Effector memory CD8-positive, alpha-beta T cell (primary cell): ENCODE measurements at places on chromosomes 5 and 9.

GRCh38 chr9:133540698-133541025, 6.2 kb downstream of the ADAMTSL2 start:
- peaks cover 5% of the 10 kb centered on the region for H3K4me1 ChIP-seq
- no peaks in the 10 kb centered on the region for H3K36me3 ChIP-seq
- no peak overlapping the region for H3K4me3 ChIP-seq

GRCh38 chr5:77208507-77209163, 1.8 kb upstream of the PDE8B start:
- H3K4me1 ChIP-seq: peaks cover 14% of the 10 kb centered on the region
- H3K4me3 ChIP-seq: peak overlapping the region; percentile 86
- H3K27ac ChIP-seq: no peak overlapping the region
- H3K27me3 ChIP-seq: peaks cover 67% of the 10 kb centered on the region
- no peak for DNase-seq
- H3K36me3 ChIP-seq: no peaks in the 10 kb centered on the region

GRCh38 chr5:163385271-163385670, 52.1 kb upstream of the CCNG1 start:
- DNase-seq: no peak
- no peaks in the 10 kb centered on the region for H3K36me3 ChIP-seq
- H3K4me3 ChIP-seq: no peak overlapping the region
- no peak overlapping the region for H3K27ac ChIP-seq
- peaks cover 20% of the 10 kb centered on the region for H3K27me3 ChIP-seq

DNA sequence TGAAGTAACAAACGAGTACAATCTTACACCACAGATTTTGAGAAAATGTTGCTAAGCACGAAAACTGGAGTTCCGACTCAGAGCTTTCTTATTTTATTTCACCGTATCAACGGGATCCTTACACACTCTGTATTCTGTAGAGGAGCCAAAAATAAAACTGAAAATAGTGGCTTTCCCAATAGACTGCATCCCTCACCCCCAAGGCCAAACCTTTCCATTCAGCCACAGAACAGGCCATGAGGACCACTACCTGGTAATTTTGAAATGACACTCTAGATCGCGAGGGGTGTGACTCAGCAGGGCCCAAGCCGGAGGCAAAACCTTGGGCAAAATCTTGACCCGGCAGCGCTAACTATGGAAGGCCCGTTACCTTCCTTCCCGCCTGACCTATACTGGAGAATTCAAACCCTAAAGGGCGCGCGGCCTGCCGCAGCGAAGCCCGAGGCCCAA, 432 bp downstream of the HSPA9 start:
- no peak for DNase-seq
- H3K4me1 ChIP-seq: peaks cover 17% of the 10 kb centered on the region
- H3K27ac ChIP-seq: peak overlapping the region; percentile 100
- H3K36me3 ChIP-seq: peaks cover 61% of the 10 kb centered on the region
- no peaks in the 10 kb centered on the region for H3K27me3 ChIP-seq

DNA sequence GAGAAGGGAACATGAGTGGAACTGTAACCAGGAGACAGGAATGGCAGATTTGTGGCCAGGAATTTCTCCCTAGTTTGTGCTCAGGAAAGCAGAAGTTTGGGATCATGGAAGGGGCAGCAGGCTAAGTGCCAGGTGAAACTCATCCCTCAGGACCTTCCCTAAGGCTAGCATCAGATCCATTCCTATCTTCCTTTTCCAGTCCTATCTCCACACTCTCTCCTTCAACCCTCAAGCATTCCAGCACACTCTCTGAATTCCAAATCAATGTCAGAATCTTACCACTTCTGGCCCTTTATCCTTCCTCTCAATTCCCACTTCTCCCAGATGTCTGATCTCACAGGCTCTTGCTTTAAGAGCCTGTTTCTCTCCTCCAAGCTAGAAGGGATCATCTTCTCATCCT, 53.2 kb upstream of the GRIA1 start:
- no peak overlapping the region for H3K27ac ChIP-seq
- no peak for DNase-seq
- no peaks in the 10 kb centered on the region for H3K36me3 ChIP-seq

DNA sequence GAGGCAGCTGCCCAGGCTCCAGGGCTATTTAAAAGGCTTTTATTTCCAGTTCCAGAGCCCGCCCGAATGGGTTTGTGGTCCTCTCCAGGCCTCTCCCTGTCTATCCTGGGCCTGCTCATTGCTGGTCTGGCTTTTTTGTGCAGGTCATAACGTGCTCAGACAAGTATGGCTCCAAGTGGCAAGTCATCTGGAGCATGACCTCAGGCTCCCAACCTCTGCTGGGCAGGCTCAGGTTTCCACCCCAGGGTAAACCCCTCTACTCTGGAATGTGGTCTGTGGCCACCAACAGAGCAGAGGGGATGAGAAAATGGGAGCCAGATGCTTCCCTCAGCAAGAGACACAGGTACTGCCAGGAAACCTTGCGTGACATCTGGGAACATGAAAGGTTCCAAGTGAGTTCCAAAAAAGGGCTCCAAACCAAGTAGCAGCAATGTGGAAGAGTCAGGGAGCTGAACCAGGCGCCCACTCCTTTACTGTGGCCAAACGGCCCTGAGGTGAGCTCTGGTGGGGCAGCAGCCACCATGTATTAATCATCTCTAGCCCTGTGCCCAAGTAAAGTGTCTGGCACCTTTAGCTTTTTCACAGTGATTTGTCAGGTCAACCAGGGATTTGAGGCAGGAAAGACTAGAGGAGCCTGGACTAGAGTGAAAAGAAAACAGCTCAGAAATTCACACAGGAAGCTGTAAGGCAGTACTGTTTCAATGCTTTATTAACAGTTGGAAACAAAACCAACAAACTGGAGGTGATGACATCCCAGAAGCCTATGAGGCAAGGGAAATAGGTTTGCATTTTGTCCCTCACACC, 25.7 kb downstream of the PCDHGC5 start:
- peaks cover 45% of the 10 kb centered on the region for H3K4me1 ChIP-seq
- peaks cover 70% of the 10 kb centered on the region for H3K36me3 ChIP-seq
- peak overlapping the region; percentile 83 for H3K4me3 ChIP-seq
- peak overlapping the region; percentile 51 for H3K27ac ChIP-seq
- DNase-seq: no peak

DNA sequence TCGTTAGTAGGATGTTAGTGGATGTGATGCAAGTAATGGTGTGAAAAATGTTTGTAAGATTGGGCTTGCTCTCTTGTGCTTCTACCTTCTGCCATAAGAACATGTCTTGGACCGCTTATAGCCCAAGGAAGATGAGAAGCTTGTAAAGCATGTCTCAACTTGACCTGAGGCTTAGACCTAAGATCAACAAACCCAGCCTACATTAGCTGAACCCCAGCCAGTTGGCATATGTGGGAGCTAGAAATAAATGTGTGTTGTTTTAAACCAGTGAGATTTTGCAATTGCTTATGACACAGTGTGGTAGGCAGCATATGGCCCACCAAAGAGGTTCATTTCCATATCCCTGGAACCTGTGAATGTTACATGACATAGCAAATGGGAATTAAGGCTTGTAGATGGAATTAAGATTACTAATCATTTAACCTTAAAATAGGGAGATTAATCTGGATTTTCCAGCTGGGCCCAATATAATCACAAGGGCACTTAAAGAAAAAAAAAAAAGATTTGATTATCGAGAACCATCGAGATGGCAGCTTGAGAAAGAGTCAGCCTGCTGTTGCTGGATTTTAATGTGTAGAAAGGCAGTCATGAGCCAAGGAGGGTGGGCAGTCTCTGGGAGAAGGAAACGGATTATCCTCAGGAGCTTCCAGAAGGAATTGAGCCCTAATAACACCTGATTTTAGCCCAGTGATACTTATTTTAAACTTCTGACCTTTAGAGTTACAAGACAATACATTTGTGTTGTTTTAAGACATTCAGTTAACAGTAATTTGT, 27.3 kb upstream of the EDIL3 start:
- no peak for DNase-seq
- no peaks in the 10 kb centered on the region for H3K27me3 ChIP-seq
- H3K36me3 ChIP-seq: peaks cover 3% of the 10 kb centered on the region
- H3K4me3 ChIP-seq: no peak overlapping the region
- H3K4me1 ChIP-seq: no peaks in the 10 kb centered on the region

GRCh38 chr9:104339692-104340091, 164.4 kb upstream of the OR13F1 start:
- H3K36me3 ChIP-seq: no peaks in the 10 kb centered on the region
- H3K27ac ChIP-seq: no peak overlapping the region
- H3K4me3 ChIP-seq: no peak overlapping the region
- no peaks in the 10 kb centered on the region for H3K4me1 ChIP-seq
- no peak for DNase-seq

GRCh38 chr9:37025071-37025822, 8.8 kb downstream of the PAX5 start:
- H3K4me1 ChIP-seq: peaks cover 30% of the 10 kb centered on the region
- peaks cover 15% of the 10 kb centered on the region for H3K36me3 ChIP-seq
- no peak for DNase-seq

GRCh38 chr5:41617843-41618515, 107.6 kb upstream of the PLCXD3 start:
- H3K4me1 ChIP-seq: no peaks in the 10 kb centered on the region
- H3K27me3 ChIP-seq: peaks cover 9% of the 10 kb centered on the region
- no peaks in the 10 kb centered on the region for H3K36me3 ChIP-seq
- DNase-seq: no peak
- H3K27ac ChIP-seq: no peak overlapping the region
- no peak overlapping the region for H3K4me3 ChIP-seq

DNA sequence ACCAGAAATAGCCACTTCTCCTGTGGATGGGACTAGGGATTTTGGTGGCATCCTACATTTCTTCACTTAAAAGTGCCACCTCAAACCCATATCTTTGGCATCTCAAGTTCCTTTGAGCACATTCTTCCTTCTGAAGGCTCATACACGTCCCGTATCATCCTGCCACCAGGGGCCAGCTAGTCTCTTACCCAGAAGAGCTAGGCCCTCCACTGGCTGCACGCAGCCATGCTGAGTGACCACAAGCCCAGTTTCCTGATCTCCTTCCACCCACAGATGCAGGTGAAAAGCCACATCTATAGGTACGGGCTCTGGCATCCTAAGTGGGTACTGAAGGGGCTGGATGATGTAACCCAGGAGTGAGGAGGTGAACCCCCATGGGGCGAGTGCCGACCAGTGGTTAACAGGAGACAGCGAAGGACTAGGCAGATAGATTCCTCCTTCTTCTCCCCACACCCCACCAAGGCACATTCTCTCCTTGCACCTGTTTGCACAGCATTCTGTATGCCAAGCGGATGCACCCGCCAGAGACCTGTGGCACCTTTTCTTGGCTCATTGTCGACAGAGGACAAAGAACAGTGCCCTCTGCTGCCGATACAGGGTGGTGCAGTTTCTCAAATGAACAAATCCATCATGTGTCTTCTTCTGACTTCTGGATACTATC, 14.4 kb upstream of the SCGB3A1 start:
- no peaks in the 10 kb centered on the region for H3K27me3 ChIP-seq
- H3K36me3 ChIP-seq: no peaks in the 10 kb centered on the region
- H3K27ac ChIP-seq: no peak overlapping the region
- no peak overlapping the region for H3K4me3 ChIP-seq
